ENCODE measurements at places on chromosomes 13 and 19.

GRCh38 chr19:28019901-28020300 lies 1193.0 kb downstream of the UQCRFS1 start:
- no peak for DNase-seq

- peak; percentile 32 for DNase-seq
Measured at GRCh38 chr19:29467824-29468401, 57.9 kb upstream of the VSTM2B start.

DNA sequence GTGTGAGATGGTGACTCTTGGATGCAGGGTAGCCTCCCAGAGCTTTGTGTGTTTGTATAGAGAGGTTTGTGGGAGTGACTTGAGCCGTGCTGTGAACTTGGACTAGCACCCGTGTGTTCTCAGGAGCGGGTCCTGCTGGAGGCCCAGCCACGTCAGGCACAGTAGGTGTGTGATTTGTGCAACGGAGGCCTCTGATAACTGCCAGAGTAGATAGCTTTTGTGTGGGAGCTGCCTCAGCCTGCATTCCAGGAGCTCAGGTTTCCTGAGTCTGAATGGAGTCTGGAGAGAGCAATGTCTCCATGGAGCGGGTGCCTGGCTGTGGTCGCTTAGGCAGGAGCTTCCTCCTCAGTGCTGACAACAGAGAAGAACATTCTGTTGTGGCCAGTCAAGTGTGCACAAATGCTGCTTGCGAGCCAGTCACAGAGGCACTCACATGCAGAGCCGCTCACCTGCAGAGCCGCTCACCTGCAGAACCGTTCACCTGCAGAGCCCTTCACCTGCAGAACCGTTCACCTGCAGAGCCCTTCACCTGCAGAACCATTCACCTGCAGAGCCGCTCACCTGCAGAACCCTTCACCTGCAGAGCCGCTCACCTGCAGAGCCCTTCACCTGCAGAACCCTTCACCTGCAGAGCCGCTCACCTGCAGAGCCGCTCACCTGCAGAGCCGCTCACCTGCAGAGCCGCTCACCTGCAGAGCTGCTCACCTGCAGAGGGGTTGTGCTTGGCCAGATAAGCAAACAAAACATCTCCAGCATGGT lies 32.6 kb downstream of the TFDP1 start:
- peak; percentile 12 for DNase-seq

- no peak for DNase-seq
Measured at GRCh38 chr19:50043967-50044366, 18.2 kb downstream of the ZNF473 start.

DNA sequence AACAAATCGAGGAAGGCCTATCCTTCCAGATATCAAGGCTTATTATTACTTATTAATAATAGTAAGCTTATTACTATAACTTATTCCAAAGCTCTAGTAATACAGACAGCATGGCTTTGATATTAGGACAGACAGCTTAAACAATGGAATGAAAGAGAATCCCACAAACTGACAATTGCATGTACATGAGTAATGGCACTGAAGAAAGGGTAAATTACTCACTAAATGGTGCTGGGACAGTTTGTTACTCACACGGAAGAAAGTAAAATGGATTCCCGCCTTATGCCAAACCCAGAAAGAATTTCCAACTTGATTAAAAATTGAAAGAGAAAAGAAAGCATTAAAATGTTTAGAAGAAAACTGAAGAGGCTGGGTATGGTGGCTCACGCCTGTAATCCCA lies 60.3 kb downstream of the MIPEP start:
- DNase-seq, result no peak

DNA sequence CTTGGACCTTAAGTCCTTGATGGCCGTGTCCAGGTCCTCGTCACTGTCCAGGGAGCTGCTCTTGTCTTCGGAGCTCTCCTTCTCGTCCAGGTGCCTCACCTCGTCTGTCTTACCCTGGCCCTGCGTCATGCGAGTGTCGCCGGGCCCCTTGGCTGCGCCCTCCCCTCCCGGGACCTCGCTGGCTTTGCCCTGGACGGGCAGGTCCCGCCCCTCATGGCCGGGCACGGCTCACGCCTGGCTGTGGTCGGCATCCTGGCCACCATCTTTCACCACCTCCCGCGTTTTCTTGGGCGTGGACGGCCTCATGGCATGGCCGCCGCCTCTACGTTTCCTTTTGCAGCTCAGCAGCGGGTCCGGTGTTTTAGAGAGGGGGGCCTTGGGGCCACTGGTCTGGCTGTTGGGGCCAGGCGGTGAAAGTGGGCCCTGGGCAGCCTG lies 14.8 kb downstream of the RB1 start:
- DNase-seq, result no peak

DNA sequence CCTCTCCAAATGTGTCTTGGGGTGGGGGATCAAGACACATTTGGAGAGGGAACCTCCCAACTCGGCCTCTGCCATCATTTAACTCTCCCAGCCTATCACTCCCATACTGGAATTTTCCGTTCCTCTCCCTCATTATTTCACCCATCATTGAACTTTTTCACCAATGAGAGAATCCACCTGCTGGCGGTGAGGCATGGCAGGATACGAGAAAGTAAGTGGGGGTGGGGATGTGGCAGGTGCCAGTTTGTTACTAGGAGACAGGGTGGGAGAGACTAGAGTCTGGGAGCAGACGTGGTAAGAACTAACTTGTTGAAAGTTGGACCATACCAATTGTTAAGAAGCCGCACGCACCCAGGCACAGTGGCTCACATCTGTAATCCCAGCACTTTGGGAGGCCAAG lies 6.9 kb downstream of the GIPR start:
- no peak for DNase-seq

DNA sequence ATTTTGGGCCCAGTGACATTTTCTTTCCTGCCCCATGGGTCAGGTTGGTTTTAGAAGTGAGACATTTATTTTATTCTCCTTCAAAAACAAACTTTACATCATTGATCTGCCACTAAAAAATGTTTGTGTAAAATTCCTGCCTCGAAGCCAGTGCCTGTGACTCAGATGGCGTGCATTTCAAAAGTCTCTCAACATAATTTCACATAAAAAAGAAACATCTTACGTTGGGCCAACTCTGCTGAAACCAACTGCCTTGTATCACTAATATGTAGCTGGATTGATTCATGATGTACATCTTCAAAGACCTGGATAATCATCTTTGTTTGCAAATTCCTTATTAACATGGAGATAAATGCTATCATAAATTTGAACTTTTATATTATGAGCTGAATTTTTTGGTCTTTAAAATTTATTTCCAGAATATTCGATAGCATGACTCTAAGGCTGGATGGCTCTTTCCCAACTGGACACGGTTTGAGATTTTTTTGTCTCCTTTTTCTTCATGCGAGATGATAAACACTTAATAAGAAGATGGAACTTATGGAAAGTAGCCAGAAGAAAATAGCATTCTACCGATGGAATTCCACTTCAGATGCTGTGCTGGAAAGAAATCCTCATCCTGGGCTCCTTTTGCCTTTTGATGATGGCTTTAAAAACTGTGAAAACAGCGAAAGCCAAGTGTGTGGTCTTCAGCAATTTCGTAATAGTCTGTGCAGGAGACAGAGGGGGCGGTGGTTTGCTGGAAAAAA lies 420.5 kb downstream of the FGF9 start:
- no peak for DNase-seq

GRCh38 chr13:46492946-46493345 lies 60.0 kb upstream of the LRCH1 start:
- DNase-seq, result no peak

- DNase-seq, result no peak
Measured at GRCh38 chr13:113596321-113597200, 12.0 kb downstream of the TFDP1 start.

DNA sequence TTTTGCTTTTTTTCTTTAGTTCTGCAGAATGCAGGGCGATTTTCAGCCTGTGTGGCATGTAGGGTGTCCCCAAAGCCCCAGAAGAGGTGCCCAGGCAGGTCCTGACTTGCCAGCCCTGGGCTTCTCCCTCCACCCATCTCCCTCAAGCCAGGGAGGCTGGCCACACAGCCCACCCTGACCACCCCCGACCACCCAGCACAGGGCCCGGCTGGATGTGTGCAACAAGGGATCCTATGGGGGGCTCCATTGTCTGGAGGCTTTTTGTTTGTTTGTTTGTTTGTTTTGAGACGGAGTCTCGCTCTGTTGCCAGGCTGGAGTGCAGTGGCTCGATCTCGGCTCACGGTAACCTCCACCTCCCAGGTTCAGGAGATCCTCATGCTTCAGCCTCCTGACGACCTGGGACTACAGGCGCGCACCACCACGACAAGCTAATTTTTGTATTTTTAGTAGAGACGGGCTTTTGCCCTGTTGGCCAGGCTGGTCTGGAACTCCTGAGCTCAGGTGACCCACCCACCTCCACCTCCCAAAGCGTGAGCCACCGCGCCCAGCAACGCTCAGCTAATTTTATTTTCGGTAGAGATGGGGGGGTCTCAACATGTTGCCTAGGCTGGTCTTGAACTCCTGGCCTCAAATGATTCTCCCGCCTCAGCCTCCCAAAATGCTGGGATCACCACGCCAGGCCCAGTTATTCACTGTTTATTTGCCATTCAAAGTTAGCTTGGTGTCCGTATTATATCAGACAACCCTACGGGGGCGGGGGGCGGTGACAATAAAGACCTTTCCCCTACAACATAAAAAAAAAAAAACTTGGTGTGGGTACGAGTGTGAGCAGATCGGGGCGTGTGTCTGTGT lies 7.8 kb upstream of the MKNK2 start:
- no peak for DNase-seq

DNA sequence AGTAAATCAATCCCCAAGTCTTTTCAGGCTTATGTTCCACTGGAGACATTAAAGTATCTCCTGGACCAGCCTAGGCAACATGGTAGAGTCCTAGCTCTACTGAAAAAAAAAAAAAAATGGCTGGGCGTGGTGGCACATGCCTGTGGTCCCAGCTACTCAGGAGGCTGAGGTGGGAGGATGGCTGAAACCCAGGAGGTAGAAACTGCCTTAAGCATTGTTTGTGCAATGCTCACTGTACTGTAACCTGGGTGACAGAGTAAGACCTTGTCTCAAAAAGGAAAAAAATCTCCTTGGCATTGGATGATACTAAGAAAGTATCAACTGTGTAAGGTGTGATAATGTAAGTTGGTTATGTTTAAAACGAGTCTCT lies 8.8 kb downstream of the KLK8 start:
- DNase-seq, result no peak

DNA sequence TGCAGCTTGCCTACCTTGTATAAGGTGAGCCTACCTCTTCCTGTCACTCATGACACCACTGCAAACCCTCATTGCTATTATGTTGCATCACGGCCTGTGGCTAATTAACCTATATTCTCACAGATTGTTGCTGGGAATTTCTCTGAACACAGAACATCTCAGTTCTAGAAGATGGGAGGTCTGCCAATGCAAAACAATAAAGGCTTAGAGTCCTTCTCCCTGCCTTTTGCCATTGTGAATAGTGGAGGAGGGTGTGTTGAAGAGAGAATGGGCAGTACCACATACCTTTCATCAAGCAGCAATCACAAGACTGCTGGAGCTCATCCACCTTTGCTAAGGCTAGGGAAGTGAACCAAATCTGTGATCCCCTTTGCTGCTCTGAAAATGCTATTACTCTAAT lies 34.4 kb downstream of the WDFY2 start:
- peak; percentile 13 for DNase-seq

- DNase-seq, result no peak
Measured at GRCh38 chr13:19089315-19089714, 92.3 kb downstream of the TUBA3C start.

DNA sequence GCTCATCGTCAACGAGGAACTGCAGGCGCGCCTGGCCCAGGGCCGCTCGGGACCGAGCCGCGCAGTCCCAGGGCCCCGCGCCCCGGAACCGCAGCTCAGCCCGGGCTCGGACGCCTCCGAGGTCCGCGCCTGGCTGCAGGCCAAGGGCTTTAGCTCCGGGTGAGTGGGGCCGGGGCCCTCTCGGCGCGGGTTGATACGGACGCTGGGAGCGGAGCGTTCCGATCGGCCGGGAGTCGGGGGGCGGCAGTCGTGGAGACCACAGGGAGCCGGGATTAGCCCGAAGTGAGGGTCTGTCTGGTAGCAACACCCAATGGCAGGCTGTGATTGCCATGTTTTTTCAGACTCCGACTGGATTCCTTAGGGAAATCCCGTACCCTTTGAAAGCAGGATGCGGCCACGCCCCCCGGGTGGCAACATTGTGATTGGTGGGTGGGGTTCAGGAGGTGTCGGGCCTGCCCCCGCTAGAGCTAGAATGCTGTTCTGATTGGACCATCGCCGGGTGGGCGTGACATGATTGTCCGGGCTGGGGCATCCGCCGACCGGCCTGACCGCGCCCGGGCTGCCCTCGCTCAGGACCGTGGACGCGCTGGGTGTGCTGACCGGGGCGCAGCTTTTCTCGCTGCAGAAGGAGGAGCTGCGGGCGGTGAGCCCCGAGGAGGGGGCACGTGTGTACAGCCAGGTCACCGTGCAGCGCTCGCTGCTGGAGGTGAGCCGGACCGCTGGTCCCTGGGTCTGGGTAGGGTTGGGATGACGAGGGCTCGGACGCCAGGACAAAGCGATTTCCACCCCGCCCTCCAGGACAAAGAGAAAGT lies 11.3 kb downstream of the EPS8L1 start:
- DNase-seq, result peak; percentile 83

DNA sequence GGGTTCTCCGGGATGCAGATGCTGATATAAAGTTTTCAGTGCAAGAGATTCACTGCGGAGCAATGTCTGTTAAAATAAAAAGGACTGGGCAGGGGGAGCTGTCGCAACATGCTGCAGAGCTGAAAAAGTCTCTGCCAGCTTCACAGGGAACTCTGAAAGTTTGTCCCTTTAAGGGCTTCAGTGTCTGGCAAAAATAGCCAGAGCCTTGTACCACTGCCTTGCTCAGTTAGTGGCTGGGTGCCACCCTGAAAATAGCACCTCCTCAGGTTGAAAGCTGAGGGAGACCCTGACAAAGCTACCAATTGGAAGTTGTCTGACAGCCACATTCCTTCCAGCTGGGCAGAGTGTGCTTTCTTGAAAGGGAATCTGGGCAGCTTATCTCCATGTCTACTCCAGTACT lies 3.0 kb upstream of the NDFIP2 start:
- DNase-seq, result no peak

GRCh38 chr19:5343848-5344247 lies 3.2 kb upstream of the PTPRS start:
- no peak for DNase-seq

- DNase-seq, result no peak
Measured at GRCh38 chr13:98097749-98098148, 45.1 kb upstream of the FARP1 start.

DNA sequence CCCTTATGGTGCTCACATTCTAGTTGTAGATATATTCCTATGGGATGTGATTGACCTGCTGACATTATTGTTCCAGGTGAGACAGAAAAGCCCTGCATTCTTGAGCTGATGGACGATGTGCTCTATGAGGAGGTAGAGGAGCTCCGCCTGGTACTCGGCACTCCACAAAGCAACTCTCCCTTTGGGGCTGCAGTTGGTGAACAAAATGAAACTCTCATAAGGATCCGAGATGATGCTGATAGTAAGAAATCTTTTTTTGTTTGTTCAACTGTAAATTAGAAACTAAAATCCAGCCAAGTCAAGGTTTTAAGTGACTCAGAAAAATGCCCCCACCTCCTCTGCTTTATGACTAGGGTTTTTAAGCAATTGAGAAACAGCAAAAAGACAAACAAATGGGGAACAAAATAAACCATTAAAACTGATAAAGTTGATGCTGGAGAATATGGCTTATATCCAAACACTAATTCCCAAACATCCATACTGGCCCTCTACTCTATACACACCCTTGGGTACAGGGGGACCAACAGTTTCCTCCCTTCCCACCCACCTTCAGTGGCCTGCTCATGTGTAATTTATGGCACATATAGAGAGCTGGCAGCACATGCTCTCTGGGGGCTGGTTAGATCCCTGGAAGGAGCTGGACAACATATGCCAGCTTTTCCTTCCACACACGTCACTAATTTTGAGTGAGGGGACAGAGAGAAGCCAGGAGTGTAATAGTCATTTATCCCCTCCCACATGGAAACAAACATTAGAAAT lies 139.6 kb downstream of the STOML3 start:
- no peak for DNase-seq
